ENCODE measurements at places on chromosomes 1 and 21.

DNA sequence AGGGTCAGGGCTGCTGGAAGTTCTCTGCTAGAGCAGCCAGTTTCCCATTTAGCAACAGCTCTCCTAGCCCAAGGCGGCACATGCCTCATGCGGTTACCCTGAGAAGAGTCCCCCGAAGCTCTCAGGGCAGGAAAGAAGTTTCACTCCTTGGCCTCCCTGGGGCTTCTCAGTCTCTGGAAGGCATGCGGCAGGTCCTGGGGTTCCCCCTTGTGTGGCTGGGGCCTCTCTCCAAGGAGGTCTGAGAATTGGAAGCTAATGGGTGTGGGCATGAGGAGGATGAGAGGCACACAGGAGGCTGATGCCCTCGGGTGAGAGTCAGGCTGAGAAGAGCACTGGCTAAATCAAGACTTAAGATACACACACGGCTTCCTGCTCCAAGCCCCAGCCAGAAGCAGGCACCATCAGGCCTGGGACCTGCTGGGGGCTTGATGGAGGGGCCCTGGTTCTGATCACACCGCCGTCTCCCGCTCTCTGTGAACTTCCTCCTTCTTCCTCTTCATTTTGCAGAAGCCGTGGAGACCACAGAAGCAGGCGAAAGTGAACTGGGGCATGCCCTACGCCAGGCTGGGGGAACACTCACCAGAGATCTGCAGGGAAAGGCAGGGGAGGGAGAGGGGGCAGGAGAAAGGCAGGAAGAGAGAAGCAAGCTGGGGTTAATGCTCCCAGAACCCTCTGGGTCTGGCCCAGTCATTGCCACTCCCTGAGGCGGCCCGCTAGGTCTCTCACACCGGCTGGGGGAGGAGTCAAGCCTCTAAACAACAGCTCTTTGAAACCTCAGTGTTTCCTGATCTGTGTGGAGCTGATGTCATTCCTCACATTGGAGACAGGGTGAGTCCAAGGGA lies 15.1 kb downstream of the BLACAT1 start:
- peak; percentile 73 for DNase-seq

DNA sequence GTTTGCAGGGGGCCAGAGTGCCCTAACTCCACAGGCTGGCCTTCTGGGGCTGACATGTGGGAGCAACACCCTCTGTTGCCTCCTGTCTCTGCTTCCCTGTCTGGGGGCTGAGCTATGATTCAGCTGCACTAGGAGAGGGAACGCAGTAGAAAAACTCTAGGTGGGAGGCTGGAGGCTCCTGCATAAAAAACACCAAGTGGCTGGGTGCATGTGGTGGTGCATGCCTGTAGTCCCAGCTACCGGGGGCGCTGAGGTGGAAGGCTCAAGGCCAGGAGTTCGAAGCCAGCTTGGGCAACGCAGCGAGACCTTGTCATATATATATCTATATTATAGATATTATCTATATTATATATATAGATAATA lies 5.6 kb downstream of the KIF17 start:
- DNase-seq = no peak

GRCh38 chr21:36010801-36011200 lies 49.5 kb downstream of the SETD4 start:
- no peak for DNase-seq

- DNase-seq = no peak
These were observed 23.8 kb downstream of the LHX4 start for GRCh38 chr1:180253585-180254495.

DNA sequence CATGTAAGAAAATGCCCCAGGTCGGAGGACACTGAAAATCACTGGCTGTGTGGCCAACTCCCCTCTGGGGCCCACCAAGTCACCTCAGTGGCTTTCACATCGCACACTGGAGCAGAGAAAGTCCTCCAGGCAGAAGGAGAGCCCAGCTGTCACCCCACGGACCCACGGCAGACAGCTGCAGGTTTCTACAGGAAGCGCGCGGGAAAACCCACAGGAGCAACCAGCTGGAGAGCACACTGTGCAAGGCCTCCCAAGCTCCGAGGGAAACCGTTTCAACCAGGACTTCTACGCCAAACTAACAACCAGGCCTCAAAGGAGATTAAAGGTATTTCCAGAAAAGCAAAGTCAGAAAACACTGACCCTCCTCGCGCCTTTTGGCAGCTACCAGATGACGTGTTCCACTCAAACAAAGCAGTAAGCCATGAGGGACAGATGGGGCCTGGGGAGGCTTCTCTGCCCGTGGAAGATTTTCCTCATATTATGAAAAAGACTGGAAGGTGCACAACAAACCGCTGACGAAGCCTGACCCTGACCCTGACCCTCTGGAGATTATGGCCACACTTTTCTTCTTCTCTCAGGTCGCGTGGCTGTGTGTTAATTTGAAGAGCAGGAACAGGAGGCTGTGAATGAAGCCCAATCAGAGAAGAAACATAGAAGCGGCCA lies 21.0 kb downstream of the WDR4 start:
- DNase-seq = no peak

GRCh38 chr1:225097175-225097574 lies 167.7 kb downstream of the DNAH14 start:
- DNase-seq = no peak

- peak; percentile 35 for DNase-seq
These were observed 61.3 kb downstream of the RAP1GAP start for GRCh38 chr1:21607549-21608529.

GRCh38 chr1:44832056-44832705 lies 10.9 kb downstream of the PTCH2 start:
- DNase-seq = no peak

DNA sequence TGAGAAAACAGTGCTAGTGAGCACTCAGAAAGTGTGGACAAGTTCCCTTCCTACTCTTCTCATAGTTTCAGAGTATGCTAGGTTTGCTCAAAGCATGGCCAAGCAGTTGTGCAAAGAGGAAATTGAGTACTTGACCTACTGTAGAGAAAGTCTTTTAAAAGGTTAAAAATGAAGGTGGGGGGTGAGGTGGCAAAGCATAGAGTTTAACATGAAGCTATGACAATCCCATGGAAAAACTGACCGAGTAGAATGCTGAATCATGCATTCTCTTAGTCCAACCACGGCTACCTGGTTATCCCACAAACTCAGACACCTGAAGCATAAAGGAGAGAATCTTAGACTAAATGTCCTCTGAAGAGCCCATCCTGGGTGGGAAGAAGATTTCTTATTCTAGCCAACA lies 79.9 kb downstream of the PTPN14 start:
- no peak for DNase-seq

GRCh38 chr1:42815941-42816584 lies 859 bp upstream of the ERMAP start:
- peak; percentile 6 for DNase-seq

DNA sequence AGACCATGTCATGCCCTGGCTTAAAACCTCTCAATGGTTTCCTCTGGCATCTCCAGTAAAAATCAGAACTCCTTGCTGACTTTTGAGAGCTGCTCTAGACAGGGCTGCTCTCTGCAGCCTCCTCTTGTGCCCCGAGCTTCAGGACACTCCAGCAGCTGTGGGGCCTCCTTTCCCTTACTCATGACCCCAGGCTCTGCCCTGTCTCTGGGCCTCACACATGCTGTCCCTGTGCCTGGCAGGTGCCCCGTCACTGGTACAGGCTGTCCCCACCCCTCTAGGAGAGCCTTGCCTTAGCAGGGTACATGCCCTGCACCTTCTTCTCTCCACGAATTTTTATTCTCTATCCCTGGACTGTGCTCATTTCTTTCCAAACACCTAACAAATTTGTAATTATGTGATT lies 43.2 kb downstream of the HIVEP3 start:
- no peak for DNase-seq

DNA sequence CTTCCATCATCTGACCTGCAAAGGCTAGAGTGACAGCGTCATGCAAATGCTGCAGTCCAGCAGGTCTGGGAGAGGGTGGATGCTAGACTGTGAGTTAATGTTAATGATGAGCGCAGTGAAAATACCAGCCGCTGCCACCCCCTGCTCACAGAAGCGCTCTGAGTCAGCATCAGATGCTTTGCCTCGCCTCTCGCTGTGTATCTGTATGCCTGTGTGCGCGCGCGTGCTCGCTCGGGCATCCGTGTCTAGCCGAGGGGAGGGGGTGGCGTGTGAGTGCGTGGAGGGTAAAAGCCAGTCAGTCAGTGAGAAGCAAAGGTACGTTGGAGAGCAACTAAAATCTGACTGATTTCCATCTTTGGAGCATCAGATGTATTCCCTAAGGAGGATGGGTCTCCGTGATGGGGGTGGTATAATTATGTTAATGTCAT lies 858.7 kb downstream of the USP25 start:
- DNase-seq = no peak

DNA sequence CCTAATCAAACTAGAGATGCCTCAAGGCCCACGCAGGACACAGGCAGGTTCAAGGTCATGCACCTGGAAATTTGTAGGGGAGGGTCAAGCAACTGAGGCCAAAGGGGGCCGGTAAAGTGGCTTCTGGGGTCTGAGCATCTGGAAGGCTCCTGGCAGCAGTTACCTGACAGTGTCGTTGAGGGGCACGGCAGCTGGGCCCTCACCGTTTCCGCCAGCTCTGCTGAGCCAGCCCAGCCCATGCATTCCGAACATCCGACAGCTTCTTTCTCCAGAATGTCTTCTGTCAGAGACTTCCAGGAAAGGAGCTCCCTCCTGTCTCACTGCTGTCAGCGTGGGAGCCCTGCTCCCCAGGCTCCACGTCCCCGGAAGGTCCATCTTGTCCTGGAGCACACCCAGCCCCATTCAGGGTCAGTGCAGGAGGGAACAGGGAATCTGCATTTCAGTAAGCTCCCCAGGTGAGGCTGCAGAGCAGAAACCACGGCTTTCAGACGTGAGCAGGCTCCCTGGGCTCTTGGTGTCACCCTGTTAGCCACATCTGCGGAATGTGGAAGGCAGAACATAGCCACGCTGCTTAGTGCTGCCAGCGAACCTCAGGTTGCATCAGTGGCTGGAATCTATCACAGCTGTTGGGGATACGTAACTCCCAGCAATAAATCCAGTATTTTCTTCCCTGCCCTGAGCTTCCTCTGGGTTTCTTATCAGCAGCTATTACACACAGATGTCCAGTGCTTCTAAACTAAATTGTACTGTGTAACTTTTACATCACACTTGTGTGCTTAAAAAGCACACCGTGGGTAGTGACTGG lies 36.3 kb upstream of the FAM3B start:
- no peak for DNase-seq

DNA sequence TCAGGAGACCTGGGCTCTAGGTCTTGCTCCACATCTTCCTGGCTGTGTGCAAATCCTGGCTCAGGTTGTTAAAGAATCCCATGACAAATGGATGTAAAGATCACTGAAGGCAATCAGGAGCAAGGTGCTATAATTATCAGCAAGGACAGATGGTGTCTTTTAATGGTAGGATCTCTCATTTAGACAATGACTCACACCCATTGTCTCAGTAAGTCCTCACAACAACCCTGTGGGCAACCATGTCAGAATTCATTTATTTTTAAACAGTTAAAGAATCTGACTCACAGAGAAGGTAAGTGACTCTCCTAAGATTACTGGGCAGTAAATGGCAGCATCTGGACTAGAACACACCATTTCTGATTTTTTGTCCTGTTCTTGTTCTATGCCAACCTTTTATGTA lies 32.8 kb downstream of the RNASEL start:
- no peak for DNase-seq

DNA sequence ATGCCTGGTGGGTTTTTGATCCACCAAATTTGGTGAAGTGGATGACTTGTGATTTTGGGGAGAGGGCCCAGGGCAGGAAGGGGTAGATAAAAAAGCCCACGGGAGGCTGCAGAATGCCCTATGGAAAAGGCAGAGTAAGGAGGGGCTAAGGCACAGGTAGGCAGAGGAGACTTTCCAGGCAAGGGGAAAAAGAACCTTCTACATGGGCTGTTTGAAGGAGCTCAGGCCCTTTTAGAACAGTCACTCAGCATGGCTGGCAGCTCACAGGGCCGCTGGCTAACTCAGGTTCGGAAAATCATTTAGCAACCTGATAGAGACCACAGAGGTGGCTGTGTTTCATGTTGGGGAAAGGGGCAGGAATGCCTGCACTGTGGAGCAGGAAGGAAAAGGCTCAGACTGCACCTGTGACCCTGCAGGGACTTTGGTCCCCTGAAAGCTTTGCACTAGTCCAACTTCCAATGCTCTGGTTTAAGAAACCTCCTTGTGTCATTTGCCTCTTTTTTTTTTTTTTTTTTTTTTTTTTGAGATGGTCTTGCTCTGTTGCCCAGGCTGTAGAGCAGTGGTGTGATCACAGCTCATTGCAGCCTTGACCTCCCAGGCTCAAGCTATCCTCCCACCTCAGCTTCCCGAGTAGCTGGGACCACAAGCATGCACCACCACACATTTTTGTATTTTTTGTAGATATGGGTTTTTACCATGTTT lies 58.5 kb upstream of the ENAH start:
- no peak for DNase-seq

DNA sequence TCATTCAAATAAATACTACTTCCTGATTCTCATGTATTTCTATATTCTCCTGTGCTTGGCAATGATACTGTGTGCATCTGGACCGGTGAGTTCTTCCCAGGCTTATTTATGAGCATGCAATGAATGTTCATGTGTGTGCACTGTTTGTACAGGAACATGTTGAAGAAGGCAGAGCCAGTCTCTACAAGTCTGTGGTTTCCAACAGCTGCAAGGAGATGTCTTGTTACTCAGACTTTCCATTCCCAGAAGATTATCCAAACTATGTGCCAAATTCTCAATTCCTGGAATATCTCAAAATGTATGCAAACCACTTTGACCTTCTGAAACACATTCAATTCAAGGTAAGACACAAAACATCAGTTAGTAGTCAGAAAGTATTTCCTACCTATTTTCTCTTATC lies 19.1 kb downstream of the FMO1 start:
- no peak for DNase-seq

GRCh38 chr1:233463333-233463732 lies 135.8 kb downstream of the MAP3K21 start:
- no peak for DNase-seq

DNA sequence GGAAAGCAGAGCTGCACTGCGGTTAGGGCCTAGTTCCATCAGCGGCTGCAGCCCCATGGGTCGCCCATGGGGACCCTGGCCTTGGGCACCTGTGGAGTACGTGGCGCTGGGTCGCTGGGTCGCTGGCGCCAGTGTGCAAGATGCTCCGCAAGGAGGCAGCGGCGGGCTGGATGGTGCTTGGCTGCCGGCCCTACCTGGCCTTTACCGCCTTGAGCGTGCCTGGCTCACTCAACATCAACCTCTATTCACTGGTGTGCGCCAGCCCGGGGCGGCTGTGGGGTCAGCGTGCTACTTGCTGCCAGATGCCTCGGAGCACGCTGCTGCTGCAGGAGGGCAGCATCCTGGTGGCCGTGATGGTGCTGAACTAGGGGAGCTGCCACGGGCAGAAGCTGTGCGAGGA lies 85.1 kb upstream of the RHOU start:
- no peak for DNase-seq

DNA sequence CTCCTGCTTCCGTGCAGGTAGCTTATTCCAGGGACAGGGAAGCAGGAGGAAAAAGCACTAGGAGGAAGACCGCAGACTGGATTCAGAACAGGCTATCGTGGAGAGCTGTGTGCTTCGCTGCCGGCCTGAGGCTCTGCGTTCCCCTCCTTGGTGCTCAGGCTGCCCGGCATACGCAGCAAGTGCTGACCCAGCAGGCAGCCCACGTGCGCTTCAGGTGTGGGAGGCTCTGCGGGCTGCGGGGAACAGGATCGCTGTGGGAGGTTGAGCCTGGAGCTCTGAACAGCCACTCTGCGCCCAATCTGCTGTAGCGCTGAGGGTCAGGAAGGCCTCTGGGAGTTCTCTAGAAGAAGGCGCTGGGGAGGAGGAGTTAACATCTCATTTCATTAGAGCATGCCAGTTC lies 27.9 kb downstream of the DOP1B start:
- DNase-seq = no peak

- DNase-seq = no peak
These were observed 73.0 kb downstream of the SWT1 start for GRCh38 chr1:185229981-185230380.

GRCh38 chr1:164841702-164842465 lies 282.9 kb downstream of the PBX1 start:
- DNase-seq = no peak
